ENCODE measurements at places on chromosomes 6 and 20.

DNA sequence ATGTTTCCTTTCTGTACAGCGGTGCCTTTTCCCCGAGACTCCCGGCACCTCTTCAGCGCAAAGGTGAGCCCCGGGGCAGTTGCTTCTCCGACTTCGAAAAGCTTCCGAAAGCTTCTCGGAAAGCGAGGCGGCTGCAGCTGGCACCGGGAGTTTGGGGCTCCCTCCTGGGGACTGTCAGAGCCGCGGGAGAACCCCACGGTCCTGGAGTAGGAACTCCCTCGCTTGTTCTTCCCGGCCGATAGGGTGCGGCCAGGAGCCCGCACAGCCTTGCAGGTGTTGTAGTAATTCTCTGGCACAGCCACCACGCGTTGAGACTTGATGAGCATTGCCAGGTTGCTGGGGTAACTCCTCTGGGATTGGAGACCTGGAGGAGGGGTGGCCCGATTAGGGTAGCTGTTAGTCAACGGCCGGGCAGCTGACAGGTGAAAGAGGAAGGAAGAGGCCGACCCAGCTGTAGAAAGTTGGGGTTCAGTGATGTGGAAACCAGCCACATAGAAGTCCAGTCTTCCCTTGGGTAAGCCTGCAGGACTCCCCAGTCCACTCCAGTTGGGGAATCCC lies 721 bp downstream of the KDM1B start:
- DNase-seq, result peak; percentile 11

GRCh38 chr6:64230530-64230929 lies 594.9 kb downstream of the PHF3 start:
- DNase-seq, result no peak

DNA sequence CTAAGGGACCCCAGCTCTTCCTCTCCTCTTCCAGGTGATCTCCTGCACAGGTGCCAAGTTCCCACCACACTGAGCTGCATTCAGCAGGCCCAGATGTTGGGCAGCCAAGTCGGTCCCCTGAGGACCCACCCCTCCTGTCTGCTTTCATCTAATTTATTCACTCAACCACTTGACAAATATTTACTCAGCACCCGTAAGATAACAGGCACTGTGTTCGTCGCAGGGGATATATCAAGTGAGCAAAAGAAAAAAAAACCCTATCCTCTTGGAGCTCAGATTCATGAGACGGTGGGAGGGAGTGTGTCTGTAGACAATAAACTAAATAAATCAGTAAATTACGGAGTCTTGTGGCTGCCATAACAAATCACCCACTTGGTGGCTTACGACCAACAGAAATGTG lies 143.6 kb downstream of the MRPL14 start:
- no peak for DNase-seq

- no peak for DNase-seq
Observed at GRCh38 chr6:132929141-132929540, 114.8 kb downstream of the RPS12 start.

- no peak for DNase-seq
Observed at GRCh38 chr6:131998255-131998982, 47.2 kb upstream of the CCN2 start.

DNA sequence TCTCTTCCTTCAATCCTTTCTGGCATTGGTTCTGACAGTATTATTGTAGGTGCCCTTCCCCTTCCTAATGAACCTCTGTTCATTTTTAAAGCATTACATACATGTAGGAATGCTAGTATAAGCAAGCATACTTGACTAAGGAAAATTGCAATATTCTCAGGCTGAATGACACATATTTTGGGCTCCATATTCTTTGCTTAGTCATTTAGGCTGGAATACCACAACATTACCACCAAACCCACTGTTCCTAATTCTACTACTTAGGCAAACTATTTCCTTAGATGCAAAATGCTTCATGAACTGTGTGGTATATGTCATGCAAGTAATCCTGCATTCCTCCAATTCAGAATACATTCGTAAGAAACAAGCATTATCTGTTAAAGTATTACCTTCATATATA lies 113.9 kb downstream of the PRDM1 start:
- no peak for DNase-seq

DNA sequence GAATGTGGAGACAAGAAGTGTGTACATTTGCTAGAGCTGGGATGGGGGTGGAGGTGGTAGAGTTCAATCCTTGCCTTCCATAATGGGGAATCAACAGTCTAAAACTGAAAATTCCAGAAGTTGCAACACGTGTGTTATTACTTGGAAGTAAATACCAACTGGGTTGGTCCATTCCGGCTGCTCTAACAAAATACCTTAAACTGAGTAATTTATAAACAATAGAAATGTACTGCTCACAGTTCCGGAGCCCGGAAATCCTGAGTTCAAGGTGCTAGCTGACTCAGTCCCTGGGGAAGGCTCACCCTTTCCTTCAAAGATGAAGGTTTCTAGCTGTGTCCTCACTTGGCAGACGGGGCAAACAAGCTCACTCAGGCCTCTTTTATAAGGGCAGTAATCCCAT lies 59.0 kb downstream of the RIN2 start:
- no peak for DNase-seq

- DNase-seq, result no peak
Observed at GRCh38 chr20:25178563-25179438, 16.7 kb upstream of the ENTPD6 start.

GRCh38 chr6:13668291-13668928 lies 43.2 kb downstream of the RANBP9 start:
- no peak for DNase-seq

DNA sequence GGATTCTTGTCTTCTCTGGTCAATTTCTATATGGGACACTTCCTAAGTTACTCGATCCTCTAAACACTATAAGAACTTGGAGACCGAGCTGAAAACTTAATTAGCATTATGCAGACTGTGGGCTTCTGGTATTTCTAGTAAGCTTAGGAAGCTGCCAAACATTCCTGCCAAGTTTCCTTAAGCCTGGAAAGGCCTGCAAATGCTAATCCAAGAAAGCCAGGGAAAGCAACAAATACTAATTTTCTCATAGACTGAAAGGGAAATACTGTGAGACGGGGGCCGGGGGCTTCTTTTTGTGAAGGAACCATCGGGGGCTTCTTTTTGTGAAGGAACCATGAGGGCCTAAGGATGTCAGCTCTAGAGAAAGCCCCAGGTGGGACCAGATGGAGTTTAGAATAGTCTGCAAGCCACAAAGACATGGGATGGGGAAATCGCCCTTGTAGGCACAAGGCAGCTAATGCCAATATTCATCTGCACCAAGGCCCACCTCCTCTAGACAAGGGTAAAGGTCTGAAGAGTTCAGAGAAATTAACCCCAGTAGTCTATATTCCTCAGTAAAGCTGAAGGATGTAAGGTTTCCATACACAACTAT lies 332.4 kb upstream of the PRDM1 start:
- no peak for DNase-seq

- no peak for DNase-seq
Observed at GRCh38 chr20:517221-517620, 26.4 kb downstream of the CSNK2A1 start.

DNA sequence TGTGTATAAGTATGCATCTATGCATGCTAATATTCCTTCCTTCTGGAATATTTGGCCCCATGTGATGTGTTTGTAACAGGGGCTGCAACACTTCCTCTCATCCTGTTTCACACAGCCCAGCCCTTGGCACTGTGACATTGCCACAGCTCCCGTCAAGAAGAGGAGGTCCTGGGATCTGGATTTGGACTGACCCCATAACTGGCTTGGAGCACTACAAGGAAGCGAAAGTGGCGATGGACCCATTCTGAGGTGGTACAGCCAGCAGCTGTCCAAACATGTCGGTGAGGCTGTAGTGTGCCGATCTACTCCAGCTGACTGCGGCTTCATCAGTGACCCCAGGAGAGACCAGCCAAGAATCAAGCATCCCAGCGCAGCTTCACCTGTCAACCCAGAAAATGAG lies 18.2 kb downstream of the SYNDIG1 start:
- DNase-seq, result no peak

- no peak for DNase-seq
Observed at GRCh38 chr6:133707456-133707855, 181.5 kb upstream of the TCF21 start.

- no peak for DNase-seq
Observed at GRCh38 chr6:17385660-17386059, 7.7 kb upstream of the CAP2 start.

DNA sequence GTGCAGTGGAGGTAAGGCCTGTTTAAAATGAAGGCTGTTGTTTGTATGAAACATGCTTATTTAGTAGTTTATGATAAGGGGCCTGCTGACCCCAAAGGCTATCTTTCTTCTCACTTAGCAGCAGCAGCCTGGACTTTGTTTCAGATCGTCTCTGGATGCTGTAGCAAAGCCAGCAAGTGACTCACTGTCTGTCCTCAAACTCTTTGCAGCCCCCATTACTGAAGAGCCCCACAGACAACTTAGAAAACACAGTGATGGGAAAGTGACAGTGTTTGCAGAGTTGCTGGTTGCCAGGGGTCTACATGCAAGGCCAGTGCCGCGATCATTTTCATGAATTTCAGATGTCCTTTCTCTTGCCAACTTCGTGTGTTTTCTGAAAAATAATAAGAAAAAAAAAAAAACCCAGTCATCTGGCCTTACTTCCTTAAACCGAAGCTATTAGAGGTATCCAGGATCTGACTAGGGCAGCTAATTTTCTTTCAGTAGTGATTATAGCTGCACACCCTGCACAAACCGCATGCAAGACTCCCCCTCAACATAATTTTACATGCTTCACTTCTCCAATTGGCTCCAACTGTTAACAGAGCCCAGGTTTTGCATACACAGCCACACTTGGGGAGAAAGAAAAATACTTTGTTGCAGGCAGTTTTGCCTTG lies 11.6 kb upstream of the F13A1 start:
- no peak for DNase-seq

DNA sequence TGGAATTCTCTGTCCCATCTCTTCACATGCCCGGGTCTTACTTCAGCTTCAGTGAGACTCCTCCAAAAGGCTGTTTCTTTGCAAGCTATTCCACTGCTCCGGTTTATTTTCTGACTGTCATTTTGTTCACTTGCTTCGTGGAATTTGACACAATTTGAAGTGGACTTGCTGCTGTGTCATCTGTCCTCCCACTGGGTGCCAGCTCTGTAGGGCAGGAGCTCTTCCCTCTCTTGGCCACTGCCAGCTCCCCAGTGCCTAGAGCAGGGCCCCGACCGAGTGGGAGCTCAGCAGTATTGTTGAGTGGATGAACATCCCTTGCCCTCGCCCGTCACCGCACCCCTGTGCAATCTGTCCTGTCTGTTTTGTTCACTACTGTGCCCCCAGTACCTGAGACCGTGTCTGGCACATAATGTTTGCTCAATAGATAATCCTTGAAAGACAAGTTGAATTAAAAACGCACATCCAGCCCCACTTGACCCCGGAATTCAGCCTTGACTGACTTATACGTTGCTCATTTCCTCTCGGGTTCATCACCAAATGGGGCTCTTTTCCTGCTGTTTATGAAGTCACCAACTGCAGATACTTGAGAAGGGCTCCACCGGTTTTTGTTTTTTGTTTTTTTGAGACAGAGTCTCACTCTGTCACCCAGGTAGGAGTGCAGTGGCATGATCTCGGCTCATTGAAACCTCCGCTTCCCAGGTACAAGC lies 170.3 kb upstream of the KCNG1 start:
- no peak for DNase-seq

DNA sequence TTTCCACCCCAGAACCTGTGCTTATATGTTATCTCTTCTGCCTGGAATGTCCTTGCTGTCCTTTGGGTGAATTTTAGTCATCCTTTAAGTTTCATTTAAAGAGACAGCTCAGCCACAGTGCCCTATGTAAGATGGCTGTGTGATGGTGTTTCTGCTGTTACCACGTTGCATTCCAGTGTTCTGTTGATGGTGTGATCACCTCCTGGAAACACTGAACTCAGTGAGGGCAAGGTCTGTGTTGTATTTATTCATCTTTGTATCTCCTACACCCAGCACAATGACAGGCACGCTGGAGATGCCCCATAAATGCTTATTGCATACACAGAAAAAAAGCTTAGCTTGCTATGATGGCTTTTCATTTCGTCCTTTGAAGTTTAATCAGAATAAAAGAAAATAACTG lies 102.5 kb downstream of the MAP3K7 start:
- DNase-seq, result no peak

DNA sequence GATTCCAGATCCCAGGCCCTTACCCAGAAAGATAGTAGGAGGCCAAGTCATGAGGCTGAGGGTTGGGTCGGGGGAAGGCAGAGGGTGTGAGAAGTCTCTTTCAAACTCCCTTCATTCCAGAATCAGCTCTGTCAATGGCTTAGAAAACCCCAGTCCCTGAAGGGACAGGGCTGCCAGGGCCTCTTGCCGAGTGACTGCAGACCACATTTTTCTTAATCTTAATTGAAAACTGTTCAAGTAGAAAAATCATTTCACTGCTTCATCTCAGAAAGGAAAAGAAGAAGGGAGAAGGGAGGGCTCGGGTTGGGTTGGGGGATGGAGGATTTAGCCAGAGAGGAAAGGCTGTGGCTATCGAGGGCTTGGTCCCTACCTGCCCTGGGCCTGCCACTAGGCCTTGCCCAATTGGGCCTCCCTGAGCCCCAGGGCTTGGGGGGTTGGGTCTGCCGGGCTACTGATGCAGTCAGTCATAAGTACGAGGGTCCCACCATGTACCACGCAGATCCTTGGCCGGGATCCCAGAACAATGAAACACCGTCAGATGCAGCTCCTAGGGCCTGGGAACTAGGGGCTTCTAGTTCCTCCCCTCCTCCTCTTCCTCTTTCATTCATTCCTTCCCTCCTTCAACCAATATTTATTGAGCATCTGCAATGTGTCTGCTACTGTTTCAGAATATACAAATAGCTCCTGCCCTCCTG lies 44.0 kb upstream of the CTNNBL1 start:
- DNase-seq, result no peak

GRCh38 chr6:166760288-166760687 lies 133.2 kb upstream of the RPS6KA2 start:
- peak; percentile 61 for DNase-seq

DNA sequence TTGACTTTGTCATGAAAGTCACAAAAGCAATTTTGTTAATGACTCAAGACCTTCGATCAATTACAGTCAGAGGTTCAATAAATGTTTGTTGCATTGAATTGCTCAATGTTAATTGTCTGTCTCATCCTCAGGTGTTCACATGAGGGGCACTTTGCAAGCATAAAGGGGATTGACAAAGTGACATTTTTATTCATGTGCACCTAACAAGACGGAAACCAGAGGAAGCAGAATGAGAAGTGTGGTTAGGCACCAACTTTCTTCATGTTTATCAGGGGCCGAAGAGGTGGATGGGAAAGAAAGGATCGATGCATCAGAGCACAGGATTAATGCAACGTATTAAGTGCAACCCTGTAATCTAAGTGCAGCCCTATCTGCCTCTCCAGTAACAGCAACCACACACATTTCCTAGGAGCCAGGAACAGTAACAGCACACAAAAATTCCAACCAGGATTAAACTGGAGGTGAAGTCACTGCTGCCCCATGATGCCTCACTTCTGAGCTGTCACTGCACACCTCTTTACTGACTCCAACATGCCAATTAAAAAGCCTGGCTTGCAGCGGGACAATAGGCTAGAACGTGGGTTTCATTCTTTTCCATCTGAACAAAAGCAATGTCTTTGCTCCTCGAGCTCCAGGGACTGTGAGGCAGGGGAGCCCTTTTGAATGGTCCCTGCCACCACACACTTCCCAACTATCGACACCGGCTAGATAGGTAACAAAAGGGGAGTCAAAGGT lies 262.7 kb downstream of the CD83 start:
- no peak for DNase-seq

GRCh38 chr6:163897669-163898068 lies 483.2 kb downstream of the QKI start:
- no peak for DNase-seq

GRCh38 chr6:4420160-4420865 lies 284.9 kb upstream of the ECI2 start:
- no peak for DNase-seq

- DNase-seq, result no peak
Observed at GRCh38 chr6:149457316-149457884, 27.4 kb downstream of the ZC3H12D start.

Measured in stimulated activated CD4-positive, alpha-beta T cell treated with anti-CD3 and anti-CD28 coated beads, Interleukin-15, amount 100 ng/mL, for 48 hours (primary cell).